ENCODE measurements at places on chromosomes 1 and 21. TPM values are rescaled to one million over a fixed set of nuclear protein-coding genes. Genes with fewer than 3 reads are reported as not detected.

Gene SPRR2F
- polyA plus RNA-seq: not detected

Gene VWA1
- polyA plus RNA-seq: 48.0 TPM

Gene IL19
- polyA plus RNA-seq: 0.54 TPM

Gene LIN28A
- polyA plus RNA-seq: 0.06 TPM

Gene SFN
- 0.46 TPM for polyA plus RNA-seq

Gene SPOCD1
- 0.31 TPM for polyA plus RNA-seq

Gene KCNJ10
- polyA plus RNA-seq: 28.0 TPM

Gene SYT2
- polyA plus RNA-seq: 2.5 TPM

Gene FCGR2B
- 0.29 TPM for polyA plus RNA-seq

Gene BMP8B
- 2.3 TPM for polyA plus RNA-seq

Gene DIRAS3
- 1.8 TPM for polyA plus RNA-seq

Gene IFI44L
- polyA plus RNA-seq: 8.3 TPM

Gene WNT4
- 4.5 TPM for polyA plus RNA-seq

Gene ERICH3
- 0.53 TPM for polyA plus RNA-seq

Gene SIM2
- polyA plus RNA-seq: 16.6 TPM

Gene CHI3L1
- 12.9 TPM for polyA plus RNA-seq

Gene F5
- 2.6 TPM for polyA plus RNA-seq

Gene OLIG2
- polyA plus RNA-seq: not detected

Data from right renal cortex interstitium (tissue), 3 donors.